ENCODE measurements at places on chromosomes 16 and 17. TPM values are rescaled to one million over a fixed set of nuclear protein-coding genes. Genes with fewer than 3 reads are reported as not detected.

DNA sequence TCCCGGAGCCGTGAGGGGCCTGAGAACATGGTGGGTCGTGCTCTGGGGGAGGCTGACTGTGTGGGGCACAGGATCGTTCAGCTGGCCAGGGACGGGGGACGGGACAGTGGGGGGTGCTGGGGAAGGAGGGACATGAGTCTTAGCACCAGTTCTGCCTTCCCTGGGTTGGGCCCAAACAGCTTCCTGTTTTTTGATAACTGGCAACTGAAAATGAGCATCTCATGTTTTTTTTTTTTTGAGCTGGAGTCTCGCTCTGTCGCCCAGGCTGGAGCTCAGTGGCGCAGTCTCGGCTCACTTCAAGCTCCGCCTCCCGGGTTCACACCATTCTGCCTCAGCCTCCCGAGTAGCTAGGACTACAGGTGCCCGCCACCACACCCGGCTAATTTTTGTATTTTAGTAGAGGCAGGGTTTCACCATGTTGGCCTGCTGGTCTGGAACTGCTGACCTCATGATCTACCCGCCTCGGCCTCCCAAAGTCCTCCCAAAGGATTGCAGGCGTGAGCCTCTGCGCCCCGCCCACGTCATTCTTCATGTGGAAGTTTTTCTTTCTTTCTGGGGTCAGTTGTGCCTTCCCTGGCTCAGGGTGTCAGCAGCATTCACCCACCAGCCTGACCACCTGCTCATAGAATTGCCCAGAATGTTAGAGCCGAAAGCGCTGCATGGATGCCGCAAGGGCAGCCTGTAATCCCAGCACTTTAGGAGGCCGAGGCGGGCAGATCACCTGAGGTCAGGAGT is 6.4 kb downstream of the ASPSCR1 start:
- no peak for DNase-seq

GRCh38 chr16:77898671-77899211 is 110.4 kb downstream of the VAT1L start:
- DNase-seq = no peak

- no peak for DNase-seq
Measured at GRCh38 chr16:25371342-25371741, 113.7 kb upstream of the ZKSCAN2 start.

DNA sequence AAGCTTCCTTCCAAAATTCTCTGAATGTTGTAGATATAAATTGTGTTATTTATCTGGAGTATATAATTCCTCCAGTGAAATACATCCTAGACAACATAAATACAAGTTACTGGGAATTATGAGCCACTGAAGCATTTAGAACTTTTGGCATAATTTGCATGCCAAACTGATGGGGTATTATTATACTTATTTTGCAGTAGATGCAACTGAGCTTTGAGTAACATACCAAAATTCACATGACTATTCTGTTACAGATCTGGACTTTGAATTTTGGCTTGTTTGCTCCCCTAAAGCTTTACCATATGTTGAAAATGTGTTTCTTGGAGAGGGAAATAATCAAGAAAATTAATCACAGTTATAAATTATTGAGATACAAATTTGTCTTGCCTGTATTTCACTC is 372.5 kb downstream of the CDH11 start:
- DNase-seq = no peak

- no peak for DNase-seq
Measured at GRCh38 chr17:79242873-79243602, 168.4 kb downstream of the ENGASE start.

DNA sequence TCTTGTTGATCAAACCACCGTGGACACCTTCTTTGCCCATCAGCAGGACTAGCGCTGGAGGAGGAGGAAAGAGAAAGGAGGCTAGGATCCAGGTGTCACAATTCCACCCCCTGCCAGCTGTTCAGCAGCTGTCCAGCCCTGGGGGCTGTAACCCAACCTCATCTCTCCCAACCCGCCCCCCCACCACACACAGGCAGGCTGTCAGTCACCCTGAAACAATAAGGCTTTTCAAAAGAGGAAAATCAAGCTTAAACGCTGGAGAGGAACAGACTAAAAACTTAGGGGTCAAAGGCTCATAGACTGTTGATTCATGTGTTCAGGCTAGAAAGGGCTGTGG is 2.4 kb downstream of the PFN1 start:
- no peak for DNase-seq

DNA sequence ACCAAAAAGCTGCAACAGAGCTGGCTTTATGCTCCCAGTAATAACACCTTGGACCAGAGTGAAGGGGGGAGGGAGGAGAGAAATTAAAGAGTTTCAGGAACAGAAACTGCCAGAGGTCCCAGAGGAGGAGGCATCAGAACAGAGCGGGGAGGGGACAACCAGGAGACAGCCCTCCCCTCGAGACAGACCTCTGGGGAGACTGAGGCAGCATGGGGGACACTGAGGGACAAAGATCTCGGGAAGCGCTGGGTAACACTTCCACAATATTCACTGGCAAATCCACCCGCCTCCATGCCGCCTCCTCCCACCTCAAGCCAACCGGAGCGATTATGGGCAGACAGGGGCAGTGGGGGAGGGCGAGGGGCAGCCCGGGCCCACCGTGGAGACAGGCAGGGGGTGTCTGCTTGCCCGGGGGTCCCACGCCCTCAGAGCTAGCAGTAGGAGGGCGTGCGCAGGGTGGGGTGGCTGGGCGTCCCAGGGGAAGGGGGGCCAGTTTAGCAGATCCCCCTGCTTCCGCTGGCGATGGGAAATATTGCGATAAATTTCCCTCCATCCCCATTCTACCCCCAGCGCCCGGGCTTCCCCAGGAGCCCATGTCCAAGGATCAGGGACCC is 1.2 kb downstream of the PCGF2 start:
- DNase-seq = no peak

Gene KRTAP17-1
- not detected for total RNA-seq

Gene TBX21
- 3.9 TPM for total RNA-seq

Gene SLC2A4
- total RNA-seq = 1.6 TPM

DNA sequence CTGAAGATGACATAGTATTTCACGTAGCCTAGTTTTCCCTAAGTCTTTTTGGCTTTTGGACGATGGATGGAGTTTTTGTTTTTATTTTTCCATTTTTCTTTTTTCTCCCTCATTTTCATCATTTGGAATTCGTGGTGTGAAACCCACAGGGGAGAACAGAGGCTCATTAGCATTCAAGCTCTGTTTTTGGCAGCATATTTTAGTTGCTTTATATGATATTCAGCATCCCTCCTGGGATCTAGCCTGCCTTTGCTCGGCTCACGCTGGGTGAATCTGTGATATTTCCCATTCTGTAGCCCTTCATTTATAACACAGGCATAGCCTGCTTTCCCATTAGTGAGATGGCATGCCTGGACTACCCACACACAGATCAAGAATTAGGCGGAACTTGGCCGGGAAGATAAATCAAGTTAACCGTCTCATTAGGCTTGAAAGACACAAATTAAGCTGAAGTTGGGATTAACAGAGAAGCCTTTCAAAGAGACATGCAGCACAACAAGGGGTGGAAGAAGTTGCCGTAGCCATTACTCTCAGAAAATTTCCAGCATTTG is 20.1 kb upstream of the CLEC19A start:
- no peak for DNase-seq

GRCh38 chr17:64158831-64159590 is 29.1 kb upstream of the ERN1 start:
- DNase-seq = no peak

DNA sequence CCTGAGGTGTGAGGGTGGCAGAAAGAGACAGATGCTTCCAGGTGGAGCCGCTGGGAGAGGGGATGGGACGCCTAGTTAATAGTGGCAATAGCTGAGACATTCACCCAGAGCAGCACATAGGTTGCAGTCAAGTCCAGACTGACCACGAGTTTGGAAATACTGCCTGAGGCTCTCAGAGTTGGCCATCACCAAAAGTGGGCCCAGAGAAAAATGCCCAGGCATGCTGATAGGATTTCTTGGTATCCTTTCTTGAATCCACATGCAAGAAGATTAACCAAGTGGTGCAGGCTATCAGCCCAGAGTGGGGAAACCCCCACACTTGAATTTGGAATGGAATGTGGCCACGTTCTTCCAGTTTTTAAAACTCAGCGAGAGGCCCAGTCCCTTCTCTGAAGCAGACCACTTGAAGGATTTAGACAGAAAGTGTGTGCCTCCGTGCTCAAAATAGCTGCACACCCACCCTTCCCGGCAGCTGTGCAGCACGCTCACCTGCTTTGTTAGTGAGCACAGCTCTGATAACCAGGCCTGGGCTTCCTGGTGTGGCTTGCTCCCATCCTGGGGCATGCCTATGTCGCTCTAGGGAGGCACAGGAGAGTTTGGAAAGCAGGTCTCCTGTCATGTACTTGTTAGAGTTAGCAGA is 35.7 kb downstream of the PLD6 start:
- DNase-seq = no peak

DNA sequence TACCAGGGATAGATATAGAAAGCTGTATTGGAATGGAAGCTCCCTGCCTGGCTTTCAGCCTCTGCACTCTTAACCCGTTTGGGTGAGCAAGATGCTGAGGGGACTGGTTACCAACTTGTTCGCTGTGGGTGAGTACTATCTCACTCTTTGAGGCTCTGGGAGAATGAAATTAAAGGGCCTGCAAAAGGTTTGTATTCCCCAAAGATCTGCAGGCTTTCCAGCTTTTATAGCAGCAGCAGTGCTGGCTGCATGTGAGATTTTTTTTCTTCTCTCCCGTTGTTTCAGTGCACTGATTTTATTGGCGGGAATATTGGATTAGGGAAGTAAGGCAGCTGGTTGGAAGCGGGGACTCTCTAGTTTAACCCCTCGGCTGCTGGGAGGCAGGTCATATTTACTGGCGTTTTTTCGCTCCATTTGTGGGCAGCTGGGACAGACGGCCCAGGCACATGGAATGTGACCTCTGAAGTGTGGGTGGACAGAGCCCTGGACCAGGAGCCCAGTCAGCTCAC is 30.9 kb downstream of the C17orf75 start:
- no peak for DNase-seq

DNA sequence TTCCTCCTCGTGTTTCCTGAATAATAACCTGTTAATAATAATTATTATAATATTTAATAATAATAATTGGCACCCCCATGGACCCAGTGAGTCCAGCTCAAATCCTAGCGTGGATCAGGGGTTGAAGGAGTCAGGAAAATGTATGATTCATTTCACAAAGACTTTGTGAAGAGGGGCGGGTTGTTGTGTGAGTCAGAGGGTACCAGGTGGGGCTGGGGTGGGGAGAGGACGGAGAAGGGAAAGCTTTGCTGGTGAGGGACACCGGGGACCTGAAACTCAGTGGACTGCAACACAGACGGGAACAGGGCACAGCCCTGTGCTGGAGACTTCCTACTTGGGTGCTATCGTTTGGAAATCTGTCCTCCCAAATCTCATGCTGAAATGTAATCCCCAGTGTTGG is 3.1 kb upstream of the ADORA2B start:
- no peak for DNase-seq

GRCh38 chr17:47733047-47733673 is at the start of gene TBX21:
Gene TBX21 (plus strand): TSS chr17:47733236. CDS start chr17:47733455, 219 bp downstream.
- DNase-seq = peak; percentile 84

Gene NUFIP2
- total RNA-seq = 51.5 TPM

GRCh38 chr17:57466017-57466471 is 209.7 kb downstream of the MSI2 start:
- DNase-seq = no peak

GRCh38 chr16:50304467-50305440 is 38.4 kb downstream of the ADCY7 start:
- DNase-seq = peak; percentile 62

DNA sequence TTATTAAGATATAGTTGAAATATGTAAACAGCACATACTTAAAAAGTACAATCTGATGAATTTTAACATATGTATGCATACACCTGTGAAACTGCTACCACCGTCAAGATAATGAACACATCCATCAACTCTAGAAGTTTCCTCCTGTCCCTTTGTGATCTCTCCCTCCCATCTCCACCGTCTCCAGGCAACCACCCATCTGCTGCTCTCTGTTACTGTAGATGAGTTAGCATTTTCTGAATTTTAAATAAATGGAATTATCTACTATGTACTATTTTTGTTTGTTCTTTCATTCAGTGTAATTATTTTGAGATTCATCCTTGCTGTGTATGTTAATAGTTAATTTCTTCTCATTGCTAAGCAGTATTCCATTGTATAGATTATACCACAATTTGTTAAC is 40.2 kb upstream of the SMPD3 start:
- no peak for DNase-seq

- DNase-seq = no peak
Measured at GRCh38 chr17:67035131-67036083, 8.9 kb upstream of the CACNG1 start.

Gene EFNB3
- 0.32 TPM for total RNA-seq

- no peak for DNase-seq
Measured at GRCh38 chr17:17985555-17985954, 12.9 kb downstream of the DRC3 start.

DNA sequence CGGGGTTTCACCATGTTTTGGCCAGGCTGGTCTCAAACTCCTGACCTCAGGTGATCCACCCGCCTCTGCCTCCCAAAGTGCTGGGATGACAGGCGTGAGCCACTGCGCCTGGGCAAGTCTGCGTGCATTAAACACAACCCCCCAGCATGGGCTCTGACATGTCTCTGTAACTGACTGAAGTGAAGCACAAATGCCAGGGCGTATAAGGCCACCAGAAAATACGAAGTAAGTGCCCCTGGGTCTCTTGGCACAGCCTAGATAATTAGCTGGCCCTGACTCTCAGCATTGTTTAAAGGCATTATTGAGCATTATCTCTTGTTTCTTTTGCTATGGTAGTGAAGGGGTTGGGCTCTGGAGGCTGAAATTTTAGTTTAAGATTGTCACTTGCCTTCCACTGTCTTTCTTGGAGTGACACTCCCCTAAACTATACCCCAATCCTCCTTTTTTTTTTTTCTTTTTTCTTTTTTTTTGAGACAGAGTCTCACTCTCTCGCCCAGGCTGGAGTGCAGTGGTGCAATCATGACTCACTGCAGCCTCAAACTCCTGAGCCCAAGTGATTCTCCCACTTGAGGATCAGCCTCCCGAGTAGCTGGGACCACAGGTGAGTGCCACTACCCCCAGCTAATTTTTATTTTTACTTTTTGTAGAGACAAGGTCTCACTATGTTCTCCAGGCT is 8.2 kb upstream of the SEC14L1 start:
- DNase-seq = no peak

DNA sequence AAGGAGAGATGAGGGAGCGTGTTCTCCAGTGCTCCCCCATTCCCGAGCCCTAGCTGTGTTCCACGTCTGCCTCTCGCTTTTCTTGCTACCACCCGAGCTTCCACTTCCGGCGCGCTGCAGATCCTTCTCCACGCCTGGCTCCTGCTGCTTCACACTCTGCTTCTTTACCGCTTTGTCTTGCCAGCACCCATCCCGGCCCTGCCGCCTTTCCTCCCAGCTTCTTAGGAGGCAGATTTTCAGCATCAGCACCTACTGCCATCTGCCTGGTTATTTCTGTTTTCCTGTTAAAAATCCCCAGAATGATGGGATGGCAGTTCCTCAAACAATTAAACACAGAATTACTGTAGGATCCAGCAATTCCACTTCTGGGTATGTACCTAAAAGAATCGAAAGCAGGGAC is 64.7 kb downstream of the ELAC2 start:
- no peak for DNase-seq

Gene PIRT
- not detected for total RNA-seq

GRCh38 chr17:64401941-64402340 is 11.3 kb upstream of the PECAM1 start:
- DNase-seq = peak; percentile 0

GRCh38 chr17:77126519-77126918 is 14.2 kb upstream of the SEC14L1 start:
- no peak for DNase-seq

GRCh38 chr16:23408823-23409298 is 44.1 kb downstream of the COG7 start:
- DNase-seq = no peak

GRCh38 chr16:1341495-1342420 is 8.3 kb downstream of the BAIAP3 start:
- no peak for DNase-seq

Measured in upper lobe of right lung (tissue), 1 donor.